Stimulated activated CD4-positive, alpha-beta T cell treated with anti-CD3 and anti-CD28 coated beads, Interleukin-12 subunit alpha, Interleukin-12 subunit beta, amount 100 ng/mL, for 24 hours (primary cell): ENCODE measurements at places on chromosomes 5 and 9.
A peak's percentile ranks its signal among the peaks of the same experiment; 100 is the strongest.

GRCh38 chr9:137190315-137190856, 1.9 kb downstream of the SSNA1 start:
- DNase-seq: no peak

- no peak for DNase-seq
These were observed 82.6 kb upstream of the LMX1B start for GRCh38 chr9:126531035-126531571.

DNA sequence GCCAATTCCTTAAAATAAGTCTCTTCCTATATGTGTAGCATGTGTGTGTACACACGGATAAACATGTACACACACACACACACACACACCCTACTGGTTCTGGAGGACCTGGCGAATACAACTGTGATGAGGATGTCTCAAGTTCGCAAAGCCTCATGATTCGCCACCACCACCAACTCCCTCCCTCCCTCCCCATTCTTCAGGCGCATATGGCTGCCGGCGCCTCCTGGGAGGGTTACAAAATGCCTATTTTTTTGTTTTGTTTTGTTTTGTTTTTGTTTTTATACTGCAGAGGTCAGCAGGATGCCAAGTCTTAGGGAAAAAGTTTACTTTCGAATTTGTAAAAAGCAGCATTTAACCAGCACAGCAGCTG, 88.0 kb downstream of the DAP start:
- DNase-seq: no peak

DNA sequence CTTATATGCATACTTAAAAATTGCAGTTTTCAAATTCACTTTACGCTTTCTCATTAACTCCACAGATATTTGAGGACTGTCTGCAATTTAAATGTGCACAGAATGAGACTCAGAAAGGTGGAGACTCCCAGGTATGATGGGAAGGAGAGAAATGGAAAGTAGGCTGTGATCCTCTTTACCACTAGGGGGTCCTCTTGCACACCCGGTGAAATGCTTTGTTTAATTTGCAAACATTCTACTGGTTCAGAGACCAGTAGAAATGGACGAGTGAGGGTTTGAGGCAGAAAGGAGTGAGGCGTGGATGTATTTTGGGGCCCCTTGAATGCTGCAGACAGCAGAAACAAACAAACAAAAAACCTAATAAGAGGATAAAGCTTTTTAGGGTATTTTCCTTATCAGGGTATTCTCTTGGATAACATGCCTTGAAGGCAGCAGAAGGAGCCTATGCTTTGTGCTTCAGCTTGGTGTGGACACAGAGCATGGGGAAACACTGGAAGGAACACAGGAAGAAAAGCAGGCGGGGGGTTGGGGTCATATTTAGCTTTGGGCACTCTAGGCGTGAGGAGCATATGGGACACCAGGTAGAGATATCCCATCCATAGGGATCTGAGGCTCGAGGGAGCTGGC, 410.1 kb downstream of the DMRT2 start:
- DNase-seq: no peak

- DNase-seq: no peak
These were observed 133.9 kb upstream of the PANK3 start for GRCh38 chr5:168713051-168713450.

DNA sequence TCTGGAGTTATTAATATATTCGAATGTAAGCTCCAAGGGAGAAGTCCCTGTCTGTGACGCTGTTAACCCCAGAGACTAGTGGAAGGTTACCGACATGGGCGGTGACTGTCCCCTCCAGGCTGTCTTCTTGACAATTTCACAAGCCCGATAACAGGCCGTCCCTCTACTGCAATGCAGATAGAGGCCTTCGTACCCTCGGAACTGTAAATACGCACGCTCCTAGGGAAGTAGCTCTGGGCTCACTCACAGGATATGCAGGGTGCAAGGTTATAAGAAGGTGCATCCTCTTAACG, 680 bp upstream of the RFK start:
- DNase-seq: peak; percentile 38

GRCh38 chr5:73443829-73444498, 4.6 kb downstream of the FOXD1 start:
- DNase-seq: no peak

GRCh38 chr9:4927701-4928100, 57.4 kb upstream of the JAK2 start:
- DNase-seq: no peak

DNA sequence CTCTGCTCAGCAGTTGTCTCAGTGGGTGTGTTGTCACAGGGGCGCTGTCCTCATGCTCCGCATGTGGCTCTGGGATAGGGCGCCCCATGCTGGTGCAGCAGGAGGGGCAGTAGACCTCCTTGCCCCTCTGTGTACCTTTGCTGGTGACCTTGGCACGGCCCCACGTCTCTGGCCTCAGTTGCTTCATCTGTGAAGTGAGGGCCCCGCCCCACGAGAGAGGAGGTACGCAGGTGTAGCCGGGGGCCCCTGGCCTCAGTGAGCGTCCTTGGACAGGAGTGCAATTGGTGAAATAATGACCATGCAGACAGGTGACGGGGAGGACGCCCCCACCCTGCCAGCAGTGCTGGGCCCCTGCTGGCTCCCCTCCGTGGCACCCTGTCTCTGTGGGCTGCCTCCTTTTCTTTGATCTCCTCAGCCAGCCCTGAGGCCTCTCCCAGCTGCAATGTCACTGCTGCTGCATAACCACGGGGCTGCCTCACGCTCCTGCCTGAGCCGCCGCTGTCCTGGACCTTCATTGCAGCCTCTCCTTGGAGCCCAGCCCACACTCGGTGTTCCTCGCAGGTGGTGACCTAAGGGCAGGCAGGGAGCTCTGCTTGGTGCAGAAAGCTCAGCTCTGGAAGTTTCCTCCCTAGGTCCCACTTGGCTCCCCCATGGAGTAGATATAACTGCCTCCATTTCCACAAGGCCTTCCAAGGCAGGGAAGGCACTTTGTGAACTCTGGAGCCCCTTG, 57.3 kb downstream of the PHF2 start:
- no peak for DNase-seq

DNA sequence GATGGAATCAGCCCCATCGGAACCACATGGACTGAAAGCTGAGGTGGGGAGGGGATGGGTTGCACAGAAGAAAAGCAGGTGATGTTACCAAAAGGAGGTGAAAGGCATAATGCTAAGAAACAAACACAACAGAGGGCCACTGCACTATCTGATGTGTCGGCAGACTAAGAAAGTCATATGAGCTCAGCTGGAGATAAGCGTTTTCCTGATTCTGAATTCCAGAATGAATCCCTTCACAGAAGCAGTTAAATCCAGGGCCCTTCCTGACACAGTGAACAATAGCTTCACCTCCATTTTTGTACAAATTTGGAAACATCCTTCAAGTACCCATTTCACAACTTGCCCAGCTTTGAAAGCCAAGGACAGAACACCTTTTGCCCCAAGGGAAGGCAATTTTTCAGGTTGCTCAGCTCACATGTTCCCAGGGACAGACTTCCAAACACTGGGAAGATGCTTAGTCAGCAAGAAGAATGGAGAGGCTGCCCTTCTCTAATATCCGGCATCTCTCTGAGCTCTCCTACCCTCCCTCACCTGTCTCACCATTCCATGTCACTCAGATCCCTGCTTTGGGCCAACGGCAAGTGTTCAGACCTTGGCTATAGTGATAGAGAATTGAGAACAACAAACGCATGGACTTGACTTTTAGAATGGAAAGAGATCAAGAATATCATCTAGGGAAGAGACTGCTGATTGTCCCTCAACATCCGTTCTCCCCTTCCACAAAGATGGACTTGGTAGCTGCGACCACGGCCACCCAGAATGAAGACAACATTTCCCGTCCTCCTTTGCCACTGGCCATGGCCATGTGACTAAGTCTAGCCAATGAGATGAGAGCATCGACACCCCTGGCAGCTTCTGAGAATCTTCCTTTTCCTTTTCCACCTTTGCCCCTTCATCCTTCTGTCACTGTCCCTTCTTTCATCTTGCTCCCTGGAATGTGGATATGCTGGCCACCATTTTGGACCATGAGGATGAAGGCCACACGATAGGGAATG, 68.6 kb upstream of the IL17B start:
- no peak for DNase-seq

- no peak for DNase-seq
These were observed 18.3 kb upstream of the LPAR1 start for GRCh38 chr9:111056538-111056937.

DNA sequence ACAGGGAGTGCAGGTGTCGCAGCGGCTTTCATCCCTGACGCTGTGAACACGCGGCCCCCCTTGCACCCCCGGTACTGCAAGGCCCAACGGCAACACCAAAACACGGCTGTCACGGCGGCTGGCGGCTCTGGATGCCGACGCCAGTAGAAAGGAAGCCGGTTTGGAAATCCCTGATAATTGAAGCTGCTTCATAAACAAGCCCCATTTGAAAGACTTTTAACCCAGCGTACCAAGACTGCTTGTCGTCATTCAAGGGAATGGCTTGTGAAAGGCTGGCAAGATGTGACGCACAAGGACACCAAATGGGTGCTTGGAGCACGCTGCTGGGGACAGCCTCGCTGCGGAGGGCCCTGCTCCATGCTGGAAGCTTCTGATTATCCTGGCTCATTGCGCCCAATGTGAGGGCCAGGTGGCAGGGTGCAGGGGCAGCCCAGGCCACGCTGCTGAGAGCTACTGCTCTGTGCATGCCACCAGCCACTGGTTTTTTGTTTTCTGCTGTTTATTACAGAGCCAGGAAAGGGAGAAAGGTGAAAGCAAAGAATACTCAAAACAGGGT, 63.1 kb downstream of the GTF3C4 start:
- no peak for DNase-seq

DNA sequence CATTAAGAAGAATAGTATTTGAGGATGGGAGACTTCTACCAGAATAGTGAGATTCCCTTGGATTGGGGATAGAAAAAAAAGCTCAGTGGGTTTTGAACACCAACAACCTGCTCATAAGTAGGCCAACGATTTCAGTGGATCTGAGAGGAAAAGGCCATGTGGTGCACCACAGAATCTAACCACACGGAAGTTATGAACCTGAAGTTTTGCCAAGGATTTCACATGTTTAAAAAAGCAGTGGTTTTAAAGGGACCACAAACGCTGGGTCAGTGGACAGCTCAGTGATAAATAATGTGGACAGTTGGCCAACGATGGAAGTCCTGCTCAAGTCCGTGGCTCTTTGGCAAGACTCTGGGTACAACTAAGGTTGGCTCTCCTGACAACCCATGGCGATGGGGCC, 107.2 kb upstream of the TXNDC8 start:
- no peak for DNase-seq

GRCh38 chr9:96758845-96759673, 18.8 kb downstream of the ZNF510 start:
- no peak for DNase-seq

- DNase-seq: no peak
These were observed 18.9 kb upstream of the CLINT1 start for GRCh38 chr5:157877821-157878220.

- DNase-seq: peak; percentile 71
These were observed 124.4 kb downstream of the C9orf50 start for GRCh38 chr9:129496473-129497004.

- DNase-seq: no peak
These were observed 940 bp downstream of the RNF208 start for GRCh38 chr9:137221095-137221505.

DNA sequence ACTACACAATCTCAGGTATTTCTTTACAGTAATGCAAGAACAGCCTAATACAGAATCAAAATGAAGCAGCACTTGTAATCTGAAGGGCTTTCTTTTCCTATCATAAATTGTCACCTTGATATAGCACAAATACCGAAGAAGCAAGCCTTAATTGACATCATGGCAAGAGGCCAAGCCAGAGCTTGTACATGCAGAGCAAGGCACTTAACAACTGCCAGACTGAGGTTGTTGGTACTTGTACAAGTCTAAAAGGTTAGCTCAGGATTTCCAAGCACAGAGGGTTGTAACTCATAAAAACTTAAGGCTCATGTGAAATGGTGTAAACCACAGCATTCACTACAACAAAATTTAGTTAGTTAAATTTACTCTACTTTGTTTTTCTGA, 158.8 kb upstream of the SPEF2 start:
- DNase-seq: no peak

GRCh38 chr5:139391570-139392323, 2.0 kb upstream of the MZB1 start:
- no peak for DNase-seq

DNA sequence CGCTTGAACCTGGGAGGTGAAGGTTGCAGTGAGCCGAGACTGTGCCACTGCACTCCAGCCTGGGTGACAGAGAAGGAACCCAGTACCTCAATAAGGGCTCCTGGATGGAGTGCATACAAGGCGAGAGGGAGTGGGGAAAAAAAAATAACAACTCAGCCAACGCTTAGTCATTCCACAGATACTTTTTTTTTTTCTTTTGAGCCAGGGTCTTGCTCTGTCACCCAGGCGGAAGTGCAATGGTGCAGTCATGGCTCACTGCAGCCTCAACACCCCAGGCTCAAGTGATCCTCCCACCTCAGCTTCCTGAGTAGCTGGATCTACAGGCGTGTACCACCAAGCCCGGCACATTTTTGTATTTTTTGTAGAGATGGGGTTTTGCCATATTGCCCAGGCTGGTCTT, 59.5 kb upstream of the GGTA1 start:
- no peak for DNase-seq

GRCh38 chr9:27569406-27569805, 3.9 kb downstream of the C9orf72 start:
- DNase-seq: no peak

GRCh38 chr5:135193213-135194125, 159.4 kb upstream of the PITX1 start:
- DNase-seq: no peak

DNA sequence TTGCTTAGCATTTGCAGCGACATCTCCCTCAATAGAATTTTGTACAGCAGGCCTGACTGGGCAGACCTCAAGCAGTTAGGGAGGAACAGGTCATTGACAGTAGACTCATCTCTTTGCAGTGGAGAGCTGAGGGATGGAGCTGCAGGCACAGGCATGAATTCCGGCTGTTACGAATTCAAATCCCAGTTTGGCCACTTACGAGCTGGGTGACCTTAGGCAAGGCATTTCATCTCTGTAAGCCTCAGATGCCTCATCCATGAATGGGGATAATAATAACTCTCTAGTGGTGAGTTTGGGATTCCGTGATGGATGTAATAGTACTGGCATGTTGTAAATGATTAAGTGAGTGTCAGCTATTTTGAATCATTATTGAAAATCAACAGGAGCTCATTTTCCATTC, 195.3 kb downstream of the SEMA6A start:
- no peak for DNase-seq

DNA sequence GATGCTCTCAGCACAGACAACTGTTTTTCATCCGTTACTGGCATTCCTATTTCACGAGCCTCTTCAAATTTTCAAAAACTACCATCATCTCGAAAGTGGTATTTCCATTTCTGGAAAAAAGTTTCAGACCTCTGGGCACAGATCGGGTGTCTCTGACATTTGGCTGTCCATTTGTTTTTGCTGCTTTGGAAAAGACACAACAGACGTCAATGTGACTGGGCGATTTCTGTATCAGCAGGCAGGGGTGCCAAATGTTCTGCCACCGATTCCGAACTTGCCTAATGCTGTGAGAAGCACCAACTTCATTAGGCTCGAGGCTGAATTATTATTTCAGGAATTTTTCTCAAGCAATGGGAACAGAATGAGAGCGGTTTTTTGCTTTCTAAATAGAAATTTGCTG, 105.6 kb downstream of the ARSB start:
- no peak for DNase-seq

GRCh38 chr5:115335301-115335700, 38.8 kb upstream of the CCDC112 start:
- no peak for DNase-seq
